ENCODE measurements at places on chromosomes 5 and 9. TPM values are rescaled to one million over a fixed set of nuclear protein-coding genes. Genes with fewer than 3 reads are reported as not detected.

DNA sequence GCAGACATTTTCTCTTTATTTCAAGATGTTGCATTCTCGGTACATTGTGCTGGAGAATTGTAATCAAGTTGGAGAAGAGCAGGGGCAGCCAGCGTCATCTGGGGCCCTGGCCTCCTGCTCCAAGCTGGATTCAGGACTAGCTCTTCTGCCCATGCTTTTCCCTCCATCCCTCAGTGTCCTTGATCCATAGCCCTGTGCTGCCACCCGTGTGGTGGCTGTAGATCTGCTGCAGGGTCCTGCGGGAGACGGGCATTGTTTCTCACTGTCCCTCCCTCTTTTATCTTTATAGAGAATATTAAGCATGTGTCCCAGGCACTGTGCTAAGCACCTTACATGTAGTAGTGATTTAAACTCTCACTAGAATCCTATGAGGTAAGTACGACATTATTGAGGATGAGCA, 60.5 kb upstream of the HAND1 start:
- no peak for DNase-seq

- DNase-seq, result peak; percentile 59
Observed at GRCh38 chr9:35001803-35002502, 12.4 kb downstream of the DNAJB5 start.

DNA sequence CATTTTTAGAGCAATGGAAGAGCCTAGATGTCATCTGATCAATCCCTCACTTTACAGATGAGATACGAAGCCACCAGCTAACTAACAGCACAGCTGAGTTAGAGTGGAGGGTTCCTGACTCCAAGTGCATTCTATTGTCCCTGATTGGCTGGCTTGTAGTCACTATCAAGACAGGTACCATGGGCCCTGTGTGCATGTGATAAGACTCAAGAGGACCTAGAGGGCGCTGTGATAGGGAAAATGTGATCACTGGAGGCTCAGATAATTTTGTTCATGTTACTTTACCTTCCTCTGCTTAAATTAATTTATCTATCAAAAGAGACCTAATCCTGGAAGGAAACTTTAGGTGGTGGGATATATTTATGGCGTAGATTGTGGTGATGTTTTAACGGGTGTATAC, 19.5 kb upstream of the SNAPC3 start:
- DNase-seq, result no peak

DNA sequence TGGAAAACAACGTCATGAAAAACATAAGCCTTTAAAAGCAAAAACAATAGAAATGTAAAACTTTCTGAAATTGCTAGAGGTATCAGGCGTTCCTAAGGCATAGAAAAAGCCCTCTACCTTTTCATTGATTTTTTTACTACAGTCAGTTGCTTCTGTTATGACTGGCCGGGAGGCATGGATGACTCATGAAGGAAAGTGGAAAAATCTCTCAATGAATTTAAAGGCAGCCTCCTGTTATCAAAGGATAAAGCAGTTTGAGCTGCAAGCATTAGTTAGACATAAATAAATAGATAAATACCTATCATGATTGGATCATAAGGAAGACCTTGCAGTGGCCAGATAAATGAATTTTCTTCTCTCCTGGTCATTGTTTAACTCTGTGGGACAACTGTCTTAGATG, 281.6 kb downstream of the MAST4 start:
- peak; percentile 53 for DNase-seq

DNA sequence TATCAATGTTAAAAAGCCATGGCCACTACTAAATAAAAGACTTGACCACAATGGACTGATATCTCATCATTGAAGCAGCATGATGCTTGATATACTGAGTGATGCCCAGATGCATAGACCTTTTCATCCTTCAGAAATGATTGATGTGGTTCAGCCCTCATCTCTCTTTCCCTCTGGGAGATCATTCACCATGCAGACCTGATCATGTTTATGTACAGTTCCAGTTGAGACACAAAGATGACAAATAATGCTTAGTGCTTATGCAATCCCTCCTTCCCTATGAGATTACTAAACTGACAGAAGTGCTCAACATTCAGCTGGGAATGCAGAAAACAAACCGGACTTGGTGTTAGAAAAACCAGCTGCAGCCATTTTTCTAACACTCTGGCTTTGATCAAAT, 91.9 kb upstream of the TLR4 start:
- no peak for DNase-seq

- DNase-seq, result peak; percentile 44
Observed at GRCh38 chr9:121009650-121010049, 40.4 kb downstream of the C5 start.

DNA sequence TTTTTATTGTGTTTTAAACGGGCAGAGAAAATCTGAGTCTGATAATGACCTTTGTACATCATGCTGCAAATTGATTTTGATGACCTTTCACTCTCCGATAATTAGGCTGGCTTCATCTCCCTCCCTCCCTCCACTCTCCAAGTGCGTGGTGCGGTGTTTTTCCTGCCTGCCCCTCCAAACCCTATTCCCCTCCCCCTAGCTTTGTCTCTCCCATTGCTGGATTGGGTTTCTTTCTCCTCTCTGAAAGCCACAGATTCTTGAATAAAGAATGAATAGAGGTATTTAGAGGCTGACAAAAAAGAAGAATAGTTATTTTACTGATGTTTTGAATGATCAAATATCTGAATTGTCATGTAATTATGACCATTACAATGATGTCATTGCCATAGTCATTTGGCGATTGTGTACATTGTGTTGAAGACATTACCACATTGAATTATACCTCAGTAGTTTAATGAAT, 571.1 kb upstream of the ZNF608 start:
- no peak for DNase-seq

- DNase-seq, result no peak
Observed at GRCh38 chr5:155954701-155955445, 372.1 kb upstream of the SGCD start.

- DNase-seq, result peak; percentile 18
Observed at GRCh38 chr5:175616083-175616482, 41.8 kb upstream of the HRH2 start.

- DNase-seq, result no peak
Observed at GRCh38 chr9:10651012-10651411, 38.2 kb upstream of the PTPRD start.

DNA sequence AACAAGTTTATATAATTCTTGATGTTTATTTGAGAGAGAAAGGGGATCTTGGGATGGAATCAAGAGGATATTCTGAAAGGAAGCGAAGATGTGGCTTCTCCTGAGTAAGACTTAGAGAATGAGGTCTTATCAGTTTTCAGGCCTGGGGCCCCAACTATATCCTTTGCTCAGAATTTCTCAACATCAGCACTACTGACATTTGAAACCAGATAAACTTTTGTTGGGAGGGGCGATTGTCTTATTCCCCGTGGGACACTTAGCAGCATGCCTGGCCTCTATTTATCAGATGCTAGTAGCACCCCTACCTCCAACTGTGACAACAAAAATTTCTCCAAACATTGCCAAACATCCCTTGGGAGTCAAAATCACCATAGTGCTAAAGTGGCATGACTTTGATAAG, 567.7 kb downstream of the MAT2B start:
- no peak for DNase-seq

DNA sequence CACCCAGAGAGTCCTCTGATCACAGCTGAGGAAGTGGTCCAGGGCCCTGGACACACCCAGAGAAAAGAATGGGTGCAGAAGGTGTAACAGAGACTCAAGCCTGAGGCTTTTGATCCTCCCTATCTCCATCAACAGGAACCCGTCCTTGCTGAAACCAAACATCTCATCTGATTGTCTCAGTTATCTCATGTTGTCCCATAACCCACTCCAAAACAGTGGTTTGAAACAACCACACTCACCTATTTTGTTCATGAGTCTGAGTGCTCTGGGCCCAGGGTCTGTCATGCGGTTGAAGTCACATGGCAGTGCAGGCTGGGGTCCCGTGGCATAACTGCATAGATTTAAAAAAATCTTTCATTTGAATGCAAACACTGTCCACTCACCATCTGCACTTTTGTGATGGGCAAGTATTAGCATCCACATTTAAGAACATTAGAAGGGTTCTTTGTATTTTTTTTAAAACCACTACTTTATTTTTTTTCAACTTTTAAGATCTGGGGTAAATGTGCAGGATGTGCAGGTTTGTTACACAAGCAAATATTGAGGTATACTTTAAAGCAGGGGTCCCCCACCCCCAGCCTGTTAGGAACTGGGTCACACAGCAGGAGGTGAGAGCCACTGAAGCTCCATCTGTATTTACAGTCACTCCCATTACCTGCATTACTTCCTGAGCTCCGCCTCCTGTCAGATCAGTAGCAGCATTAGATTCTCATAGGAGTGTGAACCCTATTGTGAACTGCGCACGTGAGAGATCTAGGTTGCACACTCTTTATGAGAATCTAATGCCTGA, 255.8 kb downstream of the ROR2 start:
- no peak for DNase-seq

DNA sequence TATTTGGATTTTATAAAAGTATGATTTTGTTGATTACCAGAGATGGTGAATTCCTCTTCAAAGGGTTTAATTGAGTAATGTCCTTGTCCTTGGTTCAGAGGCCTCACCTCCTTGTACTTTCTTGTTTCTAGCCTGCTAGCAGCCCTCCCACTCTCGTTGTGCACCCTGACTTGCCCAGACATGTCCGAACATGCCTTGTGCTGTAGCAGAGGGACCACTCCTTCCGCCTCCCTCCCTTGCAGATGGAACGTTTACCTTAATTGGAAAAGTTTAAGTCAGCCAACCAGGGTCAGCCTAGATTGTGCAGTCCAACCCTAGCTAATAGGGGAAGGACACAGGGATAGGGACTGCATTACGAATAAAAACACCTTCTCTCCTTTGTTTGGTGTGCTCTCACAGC, 406.9 kb upstream of the NMUR2 start:
- no peak for DNase-seq

DNA sequence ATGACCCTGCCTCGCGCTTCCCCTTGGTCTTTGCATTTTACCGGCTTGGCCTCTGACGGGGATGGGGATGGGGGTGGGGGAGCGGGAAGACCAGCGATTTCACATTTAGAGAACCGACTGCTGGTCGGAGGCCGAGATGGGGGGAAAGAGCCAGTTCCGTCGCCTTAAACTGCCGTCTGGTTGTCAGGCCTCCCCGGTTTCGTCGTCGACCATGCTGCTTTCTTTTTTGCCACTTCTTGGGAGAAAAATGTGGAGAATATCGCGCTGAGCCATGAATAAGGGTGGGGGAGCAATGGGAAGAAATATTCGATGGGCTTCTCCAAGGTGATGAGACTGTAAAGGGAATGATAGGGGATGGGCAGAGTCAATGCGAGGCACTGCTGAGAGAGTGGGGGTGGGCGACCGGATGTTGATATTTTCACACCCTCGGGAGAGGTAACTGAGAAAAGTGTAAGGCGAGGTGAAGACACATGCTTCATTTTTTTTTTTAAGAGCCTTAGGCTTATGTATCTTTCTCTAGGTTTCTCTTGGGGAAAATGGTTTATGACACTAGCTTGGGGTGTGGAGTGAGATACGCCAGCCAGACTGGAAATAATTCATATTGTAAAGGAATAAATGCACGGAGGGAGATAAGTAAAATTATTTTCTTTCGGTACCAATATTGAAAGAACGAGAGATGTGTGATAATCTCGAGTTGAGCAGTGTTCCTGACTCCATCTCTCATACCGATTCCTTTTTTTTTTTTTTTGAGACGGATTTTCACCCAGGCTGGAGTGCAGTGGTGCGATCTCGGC, 1.1 kb downstream of the KIF2A start:
- DNase-seq, result peak; percentile 78

DNA sequence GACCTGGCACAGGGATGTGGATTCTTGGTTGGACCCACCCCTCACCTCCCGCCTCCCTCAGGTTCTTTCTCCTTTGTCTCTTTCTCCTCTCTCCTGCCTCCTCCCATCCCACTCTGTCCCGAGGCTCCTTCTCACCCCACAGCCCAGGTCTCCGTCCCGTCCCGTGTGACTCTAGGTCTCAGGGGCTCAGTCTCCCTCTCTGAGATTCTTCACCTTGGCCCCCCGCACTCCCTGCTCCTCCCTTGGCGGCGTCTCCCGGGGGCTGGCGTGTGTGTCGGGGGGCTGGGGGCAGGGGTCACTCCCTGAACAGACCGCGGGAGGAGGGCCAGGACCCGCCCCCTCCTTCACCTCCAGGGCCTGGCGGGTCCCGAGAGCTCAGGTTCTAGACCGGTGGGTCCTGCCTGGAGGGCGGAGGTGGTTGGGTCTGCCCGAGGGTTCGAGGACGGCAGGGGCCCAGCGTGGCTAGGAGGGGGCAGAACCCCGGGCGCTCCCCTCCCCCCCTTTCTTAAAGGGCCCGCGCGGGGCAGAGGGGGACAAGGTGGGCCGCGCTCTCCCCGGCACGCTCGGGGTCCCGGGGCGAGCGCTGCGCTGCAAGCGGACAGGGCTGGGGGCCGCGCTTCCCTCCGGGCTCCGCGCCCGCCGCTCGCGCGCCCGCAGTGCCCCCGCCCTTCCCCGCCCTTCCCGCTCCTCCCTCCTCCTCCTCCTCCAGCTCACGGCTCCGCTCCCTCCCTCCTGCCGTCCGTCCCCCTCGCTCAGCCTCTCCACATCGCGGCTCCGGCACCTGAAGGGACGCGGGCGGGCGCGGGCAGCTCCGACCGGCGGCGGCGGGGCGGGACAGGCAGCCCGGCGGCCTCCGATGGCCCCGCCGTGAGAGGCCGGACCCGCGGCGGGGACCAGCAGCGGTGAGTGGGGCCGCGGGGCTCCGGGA, at the start of gene PSD2:
PSD2 (plus strand) TSS at position 735 of the 928 bp plus-strand sequence. CDS start 13,633 bp downstream, outside the sequence.
- peak; percentile 36 for DNase-seq

RNF20 gene
- total RNA-seq, result 36.1 TPM

HK3 gene
- 0.62 TPM for total RNA-seq

CCL27 gene
- total RNA-seq, result not detected

TMEM252 gene
- total RNA-seq, result not detected

CCDC192 gene
- not detected for total RNA-seq

RUFY1 gene
- 30.3 TPM for total RNA-seq

BARHL1 gene
- total RNA-seq, result not detected

PKD2L2 gene
- not detected for total RNA-seq

PTGDS gene
- total RNA-seq, result not detected

ARID3C gene
- total RNA-seq, result 0.14 TPM

SPATA31A3 gene
- not detected for total RNA-seq

ANKDD1B gene
- not detected for total RNA-seq
